ENCODE measurements at places on chromosomes 2 and 18. TPM values are rescaled to one million over a fixed set of nuclear protein-coding genes. Genes with fewer than 3 reads are reported as not detected.
A peak's percentile ranks its signal among the peaks of the same experiment; 100 is the strongest.

Gene CRACDL
- 1.9 TPM for total RNA-seq

Gene WNT6
- 0.27 TPM for total RNA-seq

Gene ALPP
- not detected for total RNA-seq

Gene RUFY4
- not detected for total RNA-seq

Gene FKBP1B
- 7.3 TPM for total RNA-seq

Gene VIL1
- total RNA-seq, result 3.6 TPM

GRCh38 chr2:96970910-96971309 lies 15.5 kb downstream of the FAM178B start:
- H3K27ac ChIP-seq, result no peak overlapping the region
- no peak overlapping the region for H3K4me3 ChIP-seq
- H3K27me3 ChIP-seq, result no peaks in the 10 kb centered on the region

DNA sequence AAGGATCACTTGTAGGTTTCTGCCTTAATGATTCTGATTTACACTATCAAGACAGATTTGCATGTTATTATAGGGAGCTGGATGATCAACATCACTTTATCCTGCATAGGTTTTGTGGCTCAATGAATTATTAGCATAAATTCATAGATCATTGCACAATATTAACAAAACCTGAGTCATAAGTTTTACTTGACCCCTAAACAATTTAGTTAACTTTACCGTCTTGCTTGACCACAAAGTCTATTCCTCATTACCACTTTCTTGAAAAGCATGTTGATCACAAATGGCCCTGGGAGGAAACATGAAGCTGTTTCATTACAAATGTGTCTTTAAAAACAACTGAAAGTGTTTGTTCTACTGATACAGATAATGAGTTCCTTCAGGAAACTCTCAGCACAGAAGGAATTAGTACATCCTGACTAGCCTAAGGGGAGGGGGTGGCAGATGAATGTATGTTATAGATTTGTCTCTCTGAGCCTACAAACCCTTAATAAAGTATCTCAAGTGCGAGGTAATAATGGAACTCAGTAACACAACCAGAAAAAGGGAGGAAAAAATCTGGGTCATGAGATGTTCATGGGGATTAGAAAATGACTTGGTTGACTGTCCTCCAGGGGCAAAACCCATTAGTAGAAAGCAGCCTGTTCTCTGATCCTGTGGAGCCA lies 303.4 kb downstream of the PIK3C3 start:
- H3K4me3 ChIP-seq, result no peak overlapping the region
- no peak overlapping the region for H3K27ac ChIP-seq
- no peak for DNase-seq
- no peaks in the 10 kb centered on the region for H3K27me3 ChIP-seq
- no peaks in the 10 kb centered on the region for H3K36me3 ChIP-seq

DNA sequence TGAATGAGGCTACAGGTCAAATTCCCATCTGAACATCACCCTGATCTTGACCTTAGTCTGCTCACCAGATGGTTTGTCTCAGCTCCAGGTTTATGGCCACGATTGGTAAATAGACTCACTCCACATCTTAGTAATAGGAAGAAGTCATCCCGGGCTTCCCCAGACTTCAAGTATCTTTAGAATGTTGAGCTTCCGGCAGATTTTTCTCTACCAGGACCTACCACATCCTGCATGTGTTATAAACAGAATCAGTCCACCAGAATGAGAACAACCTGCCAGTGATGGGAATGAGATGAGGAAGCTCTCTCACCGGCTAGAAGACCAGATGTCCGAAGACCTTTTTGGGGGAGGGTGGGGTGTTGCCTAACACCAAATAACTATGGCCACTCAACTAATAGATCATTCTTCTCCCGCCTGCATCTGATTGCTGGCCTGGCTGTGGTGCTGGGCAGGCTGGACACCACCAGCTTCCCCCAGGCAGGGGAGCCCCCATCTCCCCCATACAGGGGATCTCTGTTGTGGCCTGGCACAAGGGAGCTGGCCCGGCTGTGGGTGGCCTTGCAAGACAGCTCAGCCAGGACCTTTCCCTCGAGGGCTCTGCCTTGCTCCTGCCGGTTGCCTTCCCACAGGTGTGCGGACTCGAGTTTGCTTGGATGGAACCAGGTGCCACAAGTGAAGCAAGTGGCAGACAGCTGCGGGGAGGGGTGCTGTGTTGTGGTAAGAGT lies 88.5 kb downstream of the SH3RF3 start:
- no peaks in the 10 kb centered on the region for H3K27me3 ChIP-seq
- H3K36me3 ChIP-seq, result no peaks in the 10 kb centered on the region
- H3K4me1 ChIP-seq, result peaks cover 56% of the 10 kb centered on the region
- DNase-seq, result no peak
- H3K4me3 ChIP-seq, result no peak overlapping the region
- peak overlapping the region; percentile 69 for H3K27ac ChIP-seq

DNA sequence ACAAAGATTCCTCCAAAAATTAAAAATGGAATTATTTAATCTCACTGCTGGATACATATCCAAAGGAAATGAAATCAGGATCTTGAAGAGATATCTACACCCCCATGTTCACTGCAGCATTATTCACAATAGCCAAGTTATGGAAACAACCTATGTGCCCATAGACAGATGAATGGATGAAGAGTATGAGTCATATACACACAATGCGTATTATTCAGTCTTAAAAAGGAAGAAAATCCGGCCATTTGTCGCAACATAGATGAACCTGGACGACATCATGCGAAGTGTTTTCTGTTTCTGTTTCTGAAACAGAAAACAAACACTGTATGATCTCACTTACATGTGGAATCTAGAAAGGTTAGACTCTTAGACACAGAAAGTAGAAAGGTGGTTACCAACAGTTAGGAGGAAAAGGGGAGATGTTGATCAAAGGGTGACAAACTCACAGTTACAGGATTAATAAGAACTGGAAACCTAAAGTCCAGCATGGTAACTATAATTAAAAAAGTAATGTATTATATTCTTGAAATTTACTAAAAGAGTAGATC lies 87.8 kb upstream of the ERBB4 start:
- no peak for DNase-seq
- H3K27me3 ChIP-seq, result no peaks in the 10 kb centered on the region
- H3K36me3 ChIP-seq, result no peaks in the 10 kb centered on the region
- H3K4me3 ChIP-seq, result no peak overlapping the region

- peaks cover 3% of the 10 kb centered on the region for H3K4me1 ChIP-seq
- H3K4me3 ChIP-seq, result no peak overlapping the region
- H3K27ac ChIP-seq, result no peak overlapping the region
Observed at GRCh38 chr2:15554525-15555218, 6.5 kb downstream of the NBAS start.

- no peak overlapping the region for H3K4me3 ChIP-seq
- no peak for DNase-seq
- H3K36me3 ChIP-seq, result no peaks in the 10 kb centered on the region
- H3K27ac ChIP-seq, result no peak overlapping the region
- no peaks in the 10 kb centered on the region for H3K27me3 ChIP-seq
Observed at GRCh38 chr2:228839421-228839876, 431.6 kb downstream of the PID1 start.

GRCh38 chr18:57983472-57983871 lies 60.6 kb upstream of the NEDD4L start:
- H3K4me3 ChIP-seq, result no peak overlapping the region
- no peak for DNase-seq
- H3K27ac ChIP-seq, result no peak overlapping the region
- no peaks in the 10 kb centered on the region for H3K36me3 ChIP-seq
- H3K4me1 ChIP-seq, result no peaks in the 10 kb centered on the region

DNA sequence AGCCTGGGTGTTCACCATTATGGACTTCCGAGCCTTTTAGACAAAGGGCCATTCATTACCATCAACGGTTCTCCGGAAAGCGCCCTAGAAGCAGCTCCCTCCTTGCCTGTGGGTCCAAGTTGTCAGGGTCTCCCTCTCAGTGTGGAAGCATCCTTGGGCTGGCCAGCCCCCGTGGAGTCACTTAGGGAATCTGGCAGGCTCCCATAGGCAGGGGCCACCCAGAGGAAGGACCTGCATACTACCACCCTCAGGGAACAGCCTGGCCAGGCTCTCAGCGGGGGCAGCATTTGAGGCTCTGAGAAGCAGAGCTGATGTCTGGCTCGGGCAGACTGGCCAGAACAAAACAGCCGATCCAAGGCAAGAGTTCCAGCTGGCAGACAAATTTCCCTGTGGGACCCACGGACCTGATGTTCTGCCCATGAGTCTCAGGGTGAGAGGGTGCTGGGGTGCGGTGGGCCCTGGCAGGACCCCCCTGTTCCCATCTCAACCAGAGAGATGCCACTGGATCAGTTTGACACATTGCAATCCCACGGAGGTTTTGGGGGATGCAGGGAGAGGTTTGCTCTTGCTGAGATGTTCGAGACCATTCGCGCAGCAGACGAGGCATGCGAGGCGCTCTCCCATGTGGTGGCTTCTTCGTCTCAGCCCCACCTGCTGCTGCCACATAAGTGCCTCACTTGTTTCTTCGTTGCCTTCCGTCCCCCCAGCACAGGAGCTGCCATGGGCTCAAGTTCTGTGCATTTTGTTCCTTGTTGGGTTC lies 56.9 kb downstream of the ACKR3 start:
- H3K4me1 ChIP-seq, result peaks cover 2% of the 10 kb centered on the region
- H3K36me3 ChIP-seq, result no peaks in the 10 kb centered on the region
- DNase-seq, result no peak

- no peak for DNase-seq
- H3K27ac ChIP-seq, result no peak overlapping the region
- H3K36me3 ChIP-seq, result no peaks in the 10 kb centered on the region
- H3K4me3 ChIP-seq, result no peak overlapping the region
- H3K4me1 ChIP-seq, result no peaks in the 10 kb centered on the region
Observed at GRCh38 chr18:892316-892715, 12.4 kb upstream of the ADCYAP1 start.

GRCh38 chr2:127609031-127609751 lies 36.8 kb upstream of the GPR17 start:
- H3K36me3 ChIP-seq, result no peaks in the 10 kb centered on the region
- no peaks in the 10 kb centered on the region for H3K4me1 ChIP-seq
- DNase-seq, result no peak

- peak overlapping the region; percentile 50 for H3K27ac ChIP-seq
- no peak for DNase-seq
- H3K4me3 ChIP-seq, result no peak overlapping the region
- H3K4me1 ChIP-seq, result peaks cover 40% of the 10 kb centered on the region
- no peaks in the 10 kb centered on the region for H3K27me3 ChIP-seq
- no peaks in the 10 kb centered on the region for H3K36me3 ChIP-seq
Observed at GRCh38 chr2:33335516-33335915, 140.9 kb upstream of the RASGRP3 start.

DNA sequence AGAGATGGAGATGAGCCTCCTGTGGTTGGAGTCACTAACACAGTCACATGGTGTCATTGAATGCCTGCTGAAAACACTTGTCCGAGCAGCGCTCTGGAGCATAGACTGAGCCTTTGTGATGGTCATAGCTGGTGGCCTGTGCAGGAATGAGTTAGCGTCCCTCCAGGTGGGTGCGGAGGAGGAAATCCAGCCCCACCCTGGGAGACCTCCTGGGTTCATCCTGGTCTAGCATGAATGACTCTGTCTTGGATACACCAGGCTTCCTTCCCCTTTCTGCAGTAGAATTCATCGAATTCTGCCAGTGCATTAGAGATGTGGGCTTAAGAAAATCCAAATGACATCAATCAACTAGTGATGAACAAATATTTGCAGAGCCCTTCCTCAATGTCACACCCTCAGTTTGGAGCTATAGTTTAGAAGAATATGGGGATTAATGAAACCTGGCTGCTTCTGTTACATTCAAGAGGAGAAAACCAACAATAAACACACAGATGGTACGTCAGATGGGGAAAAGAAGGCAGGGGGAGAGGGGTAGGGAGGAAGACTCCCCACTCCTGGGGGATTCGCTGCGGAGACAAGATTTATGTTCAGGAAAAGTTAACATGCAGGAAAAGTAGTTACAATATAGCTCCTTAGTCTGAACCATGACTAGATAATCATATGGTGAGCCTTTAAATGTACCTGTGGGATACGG lies 136.7 kb downstream of the DDX1 start:
- no peak overlapping the region for H3K4me3 ChIP-seq
- no peaks in the 10 kb centered on the region for H3K27me3 ChIP-seq
- DNase-seq, result no peak
- H3K4me1 ChIP-seq, result peaks cover 16% of the 10 kb centered on the region

GRCh38 chr18:72063001-72063400 lies 481.1 kb downstream of the CBLN2 start:
- H3K4me3 ChIP-seq, result no peak overlapping the region
- no peak overlapping the region for H3K27ac ChIP-seq
- DNase-seq, result no peak
- H3K36me3 ChIP-seq, result no peaks in the 10 kb centered on the region
- no peaks in the 10 kb centered on the region for H3K4me1 ChIP-seq
- H3K27me3 ChIP-seq, result no peaks in the 10 kb centered on the region

DNA sequence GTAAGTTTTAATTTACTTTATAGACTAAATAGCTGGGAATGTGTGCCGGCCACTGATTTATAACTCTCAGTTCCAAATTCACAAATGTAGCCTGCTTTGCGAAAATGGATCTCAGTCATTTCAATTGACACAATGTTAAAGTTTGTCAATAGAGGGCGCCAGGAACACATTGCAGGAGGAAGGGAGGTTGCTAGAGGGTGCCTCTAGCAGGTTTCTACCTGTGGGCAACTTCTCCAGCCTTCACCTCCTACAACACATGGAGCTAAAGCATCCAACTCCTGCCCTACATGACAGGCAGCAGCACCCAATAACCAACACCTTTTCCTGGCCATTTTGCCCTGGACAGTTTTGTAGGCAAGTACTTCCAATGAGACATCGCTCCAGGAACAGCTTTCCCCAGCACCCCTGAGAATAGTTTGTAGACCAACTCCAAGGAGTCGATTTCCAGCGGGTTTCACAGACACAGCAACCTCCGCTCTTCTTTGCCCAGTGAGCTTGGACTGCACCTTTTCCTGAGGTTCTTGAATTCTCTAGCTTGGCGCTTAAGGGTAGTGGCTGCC lies 784.8 kb upstream of the CDH2 start:
- no peaks in the 10 kb centered on the region for H3K36me3 ChIP-seq
- no peak overlapping the region for H3K4me3 ChIP-seq
- H3K27me3 ChIP-seq, result no peaks in the 10 kb centered on the region
- no peak overlapping the region for H3K27ac ChIP-seq
- no peak for DNase-seq

- no peak overlapping the region for H3K4me3 ChIP-seq
- no peak for DNase-seq
- peak overlapping the region; percentile 25 for H3K27ac ChIP-seq
- H3K36me3 ChIP-seq, result no peaks in the 10 kb centered on the region
- H3K4me1 ChIP-seq, result peaks cover 20% of the 10 kb centered on the region
Observed at GRCh38 chr2:188580738-188581137, 289.1 kb downstream of the GULP1 start.

GRCh38 chr2:71629771-71630453 lies 176.6 kb downstream of the DYSF start:
- no peak overlapping the region for H3K4me3 ChIP-seq
- no peaks in the 10 kb centered on the region for H3K36me3 ChIP-seq
- peaks cover 8% of the 10 kb centered on the region for H3K4me1 ChIP-seq
- H3K27me3 ChIP-seq, result no peaks in the 10 kb centered on the region

- no peaks in the 10 kb centered on the region for H3K4me1 ChIP-seq
- no peak overlapping the region for H3K27ac ChIP-seq
- no peak for DNase-seq
- H3K36me3 ChIP-seq, result no peaks in the 10 kb centered on the region
Observed at GRCh38 chr2:67548317-67549201, 151.4 kb downstream of the ETAA1 start.

GRCh38 chr18:31269566-31269965 lies 48.4 kb upstream of the DSG1 start:
- no peaks in the 10 kb centered on the region for H3K4me1 ChIP-seq
- H3K36me3 ChIP-seq, result no peaks in the 10 kb centered on the region
- no peak overlapping the region for H3K27ac ChIP-seq
- H3K4me3 ChIP-seq, result no peak overlapping the region
- H3K27me3 ChIP-seq, result no peaks in the 10 kb centered on the region
- DNase-seq, result no peak

- no peaks in the 10 kb centered on the region for H3K27me3 ChIP-seq
- H3K27ac ChIP-seq, result no peak overlapping the region
- no peak overlapping the region for H3K4me3 ChIP-seq
- peaks cover 5% of the 10 kb centered on the region for H3K4me1 ChIP-seq
- no peak for DNase-seq
Observed at GRCh38 chr18:8348051-8348720, 261.1 kb upstream of the RAB12 start.
